ENCODE measurements at places on chromosomes 16 and 17. TPM values are rescaled to one million over a fixed set of nuclear protein-coding genes. Genes with fewer than 3 reads are reported as not detected.

The ASB16 gene
- total RNA-seq: not detected

The TEX14 gene
- total RNA-seq: 1.3 TPM

The GALR2 gene
- not detected for total RNA-seq

The SGCA gene
- 27.8 TPM for total RNA-seq

The CACNG1 gene
- total RNA-seq: not detected

The SMIM36 gene
- not detected for total RNA-seq

The EPN3 gene
- 0.09 TPM for total RNA-seq

The SP6 gene
- total RNA-seq: 8.5 TPM

The PYY gene
- total RNA-seq: not detected

The PHLPP2 gene
- total RNA-seq: 9.3 TPM

Measured in upper lobe of right lung (tissue), 1 donor.